Astrocyte of the spinal cord (primary cell): ENCODE measurements at places on chromosomes 13 and 19.

DNA sequence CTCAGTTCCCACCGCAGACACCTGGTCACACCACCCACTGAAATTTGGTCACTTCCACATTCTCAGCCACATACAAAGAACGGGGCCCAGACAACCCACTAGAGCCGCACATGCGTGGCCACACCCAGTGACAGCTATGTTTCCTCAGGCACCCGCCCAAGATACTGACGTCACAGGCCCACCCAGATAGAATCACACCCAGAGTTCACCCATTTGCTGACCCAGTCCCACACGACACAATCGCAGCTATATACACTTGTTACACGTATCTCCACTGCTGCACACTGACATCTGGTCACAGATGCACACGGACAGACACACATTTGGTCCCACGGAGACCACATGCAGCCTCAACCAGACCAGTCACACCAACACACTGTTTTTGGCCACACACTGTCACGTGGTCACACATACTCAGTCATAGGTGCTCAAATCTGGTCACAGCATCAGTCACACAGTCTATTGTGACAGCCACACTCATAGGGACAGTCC lies 2.9 kb downstream of the NUMBL start:
- peak; percentile 26 for DNase-seq

GRCh38 chr13:100443998-100444328 lies 144.6 kb downstream of the GGACT start:
- no peak for DNase-seq

DNA sequence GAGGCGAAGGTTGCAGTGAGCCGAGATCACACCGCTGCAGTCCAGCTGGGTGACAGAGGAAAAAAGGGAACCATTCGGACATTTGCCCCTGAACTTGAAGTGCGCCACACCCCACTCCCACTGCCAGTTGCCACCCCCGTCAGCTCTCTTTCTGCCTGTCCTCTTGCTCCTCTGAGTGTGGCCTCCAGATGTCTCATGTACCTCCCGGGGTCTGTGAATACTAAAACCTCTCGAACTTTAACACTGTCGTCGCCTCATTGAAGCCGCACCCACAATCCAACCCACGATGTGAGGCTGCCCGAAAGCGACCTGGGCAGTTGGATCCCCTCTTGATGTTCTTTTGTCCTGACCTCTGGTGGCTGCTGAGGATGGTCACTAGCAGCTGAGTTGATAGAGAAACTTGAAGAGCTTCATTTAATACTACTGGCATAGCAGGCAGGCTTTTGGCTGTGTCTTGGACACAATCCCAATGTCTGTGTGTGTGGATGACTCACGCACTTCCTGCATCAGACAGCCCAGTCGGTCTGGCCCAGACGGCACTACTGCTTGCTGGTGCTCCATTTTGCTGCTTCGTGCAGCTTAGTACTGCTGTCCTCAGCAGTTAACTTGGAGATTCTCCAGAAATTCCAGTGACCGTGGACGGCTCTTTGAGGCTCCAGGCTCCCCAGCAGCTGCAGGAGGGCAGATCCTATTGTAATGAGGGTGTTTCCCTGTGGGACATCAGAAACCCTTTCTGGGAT lies 4.2 kb downstream of the FPR3 start:
- peak; percentile 94 for DNase-seq

GRCh38 chr13:97136418-97136817 lies 85.7 kb upstream of the MBNL2 start:
- no peak for DNase-seq

DNA sequence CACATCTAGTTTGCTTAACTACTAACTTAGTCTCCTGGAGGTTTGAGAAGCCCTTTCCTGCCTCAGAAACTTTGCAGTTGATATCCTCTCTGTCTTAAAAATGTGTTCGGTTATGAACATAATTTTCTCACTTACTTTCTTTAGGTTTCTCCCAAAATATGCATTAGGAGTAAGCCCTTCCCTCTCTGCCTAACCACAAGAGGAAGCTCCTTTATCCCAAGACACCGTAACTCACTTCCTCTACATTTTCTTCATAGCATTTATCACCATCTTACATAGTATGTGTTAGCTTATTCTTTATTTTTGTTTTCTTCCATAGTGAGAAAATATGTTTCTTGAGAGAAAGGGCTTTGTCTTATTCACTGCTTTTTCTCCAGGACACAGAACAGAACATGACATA lies 952.5 kb upstream of the ATXN8OS start:
- DNase-seq: no peak

DNA sequence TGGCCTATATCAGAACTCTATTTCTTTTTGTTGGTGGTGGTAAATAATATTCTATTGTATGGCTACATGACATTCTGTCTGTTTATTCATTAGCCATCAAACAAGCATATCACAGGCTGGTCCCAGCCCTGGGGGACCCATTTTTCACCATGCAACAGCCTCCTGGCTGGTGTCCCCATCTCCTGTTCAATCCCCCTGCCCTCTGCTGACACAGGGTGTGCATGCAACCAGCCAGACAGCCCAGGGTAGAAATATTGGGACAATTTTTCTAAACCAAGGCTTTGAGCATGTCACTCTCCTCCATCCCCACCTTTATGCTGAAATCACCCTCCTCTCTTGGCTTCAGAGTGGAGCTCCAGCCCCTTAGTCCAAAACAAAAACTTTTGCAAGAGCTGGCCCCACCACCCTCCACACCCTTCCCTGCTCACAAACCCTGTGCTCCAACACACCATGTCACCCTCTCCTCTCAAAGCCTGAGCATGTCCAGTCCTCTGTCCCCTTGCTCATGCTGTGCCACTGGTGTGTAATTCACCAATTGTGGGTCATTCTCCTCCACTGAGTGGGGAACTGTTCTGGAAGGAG lies 153.0 kb upstream of the UQCRFS1 start:
- DNase-seq: no peak

- no peak for DNase-seq
Observed at GRCh38 chr13:34258646-34259386, 440.9 kb downstream of the RFC3 start.

DNA sequence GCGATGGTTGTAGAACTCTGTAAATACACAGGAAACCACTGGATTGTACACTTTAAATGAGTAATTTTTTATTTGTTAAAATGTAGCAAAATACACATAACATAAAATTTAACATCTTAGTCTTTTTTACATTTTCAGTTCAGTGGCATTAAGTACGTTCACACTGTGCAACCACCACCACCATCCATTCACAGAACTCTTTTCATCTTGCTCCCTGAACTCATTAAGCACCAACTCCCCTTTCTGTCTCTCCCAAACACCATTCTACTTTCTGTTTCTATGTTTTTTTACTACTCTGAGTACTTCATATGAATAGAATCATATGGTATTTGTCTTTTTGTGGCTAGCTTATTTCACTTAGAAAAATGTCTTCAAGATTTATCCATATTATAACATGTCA lies 2.7 kb upstream of the UBL3 start:
- no peak for DNase-seq

DNA sequence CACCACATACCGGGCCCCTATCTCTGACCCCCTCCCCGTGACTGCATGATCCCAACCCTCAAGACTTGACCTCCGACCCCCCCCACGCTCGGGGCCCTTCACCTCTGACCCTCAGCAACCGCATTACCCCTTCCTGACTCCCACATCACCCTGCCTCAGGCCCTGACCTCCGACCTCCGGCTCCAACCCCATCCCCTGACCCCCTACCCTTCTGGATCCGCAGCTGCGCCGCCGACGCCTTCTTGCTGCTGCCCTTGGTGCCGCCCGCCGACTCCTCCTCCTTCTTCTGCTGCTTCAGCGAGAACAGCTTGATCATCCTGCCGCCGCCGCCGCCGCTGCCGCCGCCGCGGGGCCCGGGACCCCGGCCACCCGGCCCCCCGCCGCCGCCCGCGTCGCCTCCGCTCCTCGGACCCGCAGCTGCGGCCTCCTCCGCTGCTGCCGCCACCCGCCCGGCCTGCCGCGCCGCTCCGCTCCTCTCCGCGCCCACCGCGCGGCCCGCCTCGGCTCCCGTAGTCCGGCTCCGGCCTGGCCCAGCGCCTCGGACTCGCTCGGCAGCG lies at the start of gene UBE2M:
Gene UBE2M (minus strand): TSS at position 546 of the 557 bp plus-strand sequence. CDS start 230 bp downstream, at position 316.
- DNase-seq: peak; percentile 35

DNA sequence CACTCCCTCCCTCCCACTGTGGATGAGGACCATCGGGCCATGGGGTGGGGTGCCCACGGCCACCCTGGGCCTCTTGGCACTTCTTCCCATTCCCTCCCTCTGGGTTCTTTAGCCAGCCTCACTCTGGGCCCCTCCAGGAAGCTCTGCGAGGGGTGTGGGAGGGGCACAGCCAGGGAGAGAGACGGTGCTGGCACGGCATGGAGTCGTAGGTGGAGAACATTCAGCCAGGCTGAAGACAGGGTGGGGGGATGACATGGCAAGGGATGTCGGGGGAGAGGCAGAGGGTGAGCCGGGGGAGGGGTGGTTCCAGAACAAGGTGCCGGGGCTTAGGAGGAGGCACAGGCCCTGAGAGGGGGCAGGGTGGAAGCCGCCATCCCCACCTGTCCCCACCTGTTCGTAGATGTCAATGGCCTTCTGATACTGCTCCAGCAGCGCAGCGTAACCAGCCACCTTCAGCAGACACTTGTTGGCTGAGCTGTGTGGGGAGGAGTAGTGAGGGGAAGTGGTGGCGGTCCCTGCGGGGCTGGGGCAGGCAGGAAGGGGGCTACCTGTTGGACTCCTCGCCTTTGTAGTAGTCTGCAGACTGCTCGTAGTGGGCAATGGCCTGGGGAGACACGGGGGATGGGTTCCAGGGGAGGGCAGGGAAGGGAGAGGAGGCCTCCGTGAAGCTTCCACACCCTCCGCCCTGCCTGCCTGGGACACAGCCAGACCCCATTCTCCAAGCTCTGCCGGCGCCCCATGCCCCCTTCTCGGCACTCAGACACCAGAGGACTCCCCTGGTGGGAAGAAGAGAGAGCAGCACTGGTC lies 8.8 kb upstream of the KPTN start:
- DNase-seq: no peak
